HL-60 (cell line): ENCODE measurements at places on chromosomes 13 and 19.

DNA sequence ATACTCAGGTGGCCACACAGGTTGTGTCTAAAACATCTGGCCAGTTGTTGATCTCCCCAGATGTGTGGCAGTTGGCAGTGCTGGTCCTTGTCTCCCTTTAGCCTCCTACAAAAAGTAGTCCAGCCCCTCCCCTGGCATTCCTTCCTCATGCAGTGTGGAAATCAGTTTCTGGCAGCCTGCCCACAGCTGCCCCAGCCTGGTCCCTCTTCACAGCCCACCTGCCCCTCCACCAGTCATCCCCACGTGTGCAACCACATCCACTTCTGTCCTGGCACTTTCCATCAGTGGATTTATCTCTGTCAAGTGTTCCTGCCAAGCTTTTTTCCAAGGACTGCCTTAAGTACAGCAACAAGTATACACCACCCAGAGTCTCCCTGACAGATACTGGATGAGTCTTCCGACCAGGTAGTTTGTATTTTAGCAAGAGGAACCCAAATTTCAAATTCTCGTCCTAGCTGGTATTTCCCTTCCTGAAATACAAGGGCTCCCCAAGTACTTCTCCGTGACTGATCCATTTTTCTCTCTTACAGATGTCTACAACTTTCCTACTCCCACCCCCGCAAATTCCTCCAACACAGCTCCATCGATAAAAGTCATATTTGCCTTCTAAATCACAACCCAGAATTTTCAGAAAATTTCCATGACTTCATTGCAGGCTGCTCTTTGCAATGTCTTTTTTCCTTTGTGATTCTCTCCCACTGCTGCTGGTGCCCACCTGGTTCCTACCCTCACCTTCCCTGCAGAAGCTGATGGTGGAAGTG lies 313.5 kb downstream of the FOXO1 start:
- DNase-seq, result no peak

- no peak for DNase-seq
These were observed 1759.4 kb downstream of the PCDH9 start for GRCh38 chr13:65470781-65471180.

DNA sequence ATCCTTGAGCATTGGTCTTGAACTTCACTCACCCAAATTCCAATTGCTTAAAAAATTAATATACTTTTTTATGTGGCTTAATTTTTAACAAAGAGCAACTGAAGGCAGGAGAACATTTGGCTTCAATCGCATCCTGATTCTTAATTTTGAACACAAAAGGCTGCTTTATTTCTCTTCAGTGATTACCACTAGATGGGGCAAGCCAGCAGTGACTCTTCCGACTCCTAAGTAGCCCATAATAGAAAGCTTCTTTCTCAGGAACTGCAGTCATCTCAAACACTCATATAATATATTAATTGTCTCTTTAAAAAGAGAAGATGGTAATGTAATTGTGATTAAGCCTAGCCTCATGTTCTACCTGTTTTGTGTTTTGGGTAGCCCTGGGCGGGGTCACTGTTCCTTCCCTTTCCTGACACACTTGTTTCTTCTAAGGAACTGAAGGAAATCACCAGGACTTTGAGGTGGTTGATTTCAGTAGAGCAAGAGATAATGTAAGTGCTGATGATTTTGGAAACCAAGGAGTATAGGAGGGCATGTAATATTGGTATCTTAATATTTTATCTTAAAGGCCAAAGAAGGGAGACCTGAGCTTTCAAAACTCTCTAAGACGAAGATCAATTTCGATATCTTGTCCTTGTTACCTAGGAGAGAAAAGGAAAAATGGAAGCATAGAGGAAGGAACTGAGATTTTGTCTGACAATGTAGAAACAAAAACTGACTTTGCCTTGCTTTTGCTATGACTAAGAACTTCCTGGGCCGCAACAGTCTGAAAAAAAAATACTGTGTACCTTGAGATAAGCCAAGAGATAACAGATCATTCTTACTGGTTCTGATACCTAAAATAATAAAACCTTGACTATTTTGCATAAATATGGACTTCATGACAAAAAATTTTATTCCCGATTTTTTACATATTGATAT lies 73.1 kb downstream of the TNFSF13B start:
- no peak for DNase-seq

DNA sequence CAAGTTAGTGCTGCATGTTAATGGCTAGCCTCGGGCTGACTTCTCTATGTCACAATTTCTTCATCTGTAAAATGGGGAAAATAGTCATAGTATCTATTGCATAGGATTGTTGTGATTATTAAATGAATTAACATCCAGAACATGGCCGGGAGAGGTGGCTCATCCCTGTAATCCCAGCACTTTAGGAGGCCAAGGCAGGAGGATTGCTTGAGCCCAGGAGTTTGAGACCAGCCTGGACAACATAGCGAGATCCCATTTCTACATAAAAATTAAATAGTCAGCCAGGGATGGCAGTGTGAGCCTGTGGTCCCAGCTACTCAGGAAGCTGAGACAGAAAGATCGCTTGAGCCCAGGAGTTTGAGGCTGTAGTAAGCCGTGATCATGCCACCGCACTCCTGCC lies 21.8 kb upstream of the FBL start:
- DNase-seq, result no peak

- DNase-seq, result no peak
These were observed 19.0 kb downstream of the CYP2F1 start for GRCh38 chr19:41133260-41133659.
